ENCODE measurements at places on chromosomes 6 and 20. TPM values are rescaled to one million over a fixed set of nuclear protein-coding genes. Genes with fewer than 3 reads are reported as not detected.

TXLNB gene
- total RNA-seq, result not detected

TLDC2 gene
- total RNA-seq, result not detected

CRISP3 gene
- 0.09 TPM for total RNA-seq

TFEB gene
- 11.4 TPM for total RNA-seq

CALHM4 gene
- not detected for total RNA-seq

SPACA1 gene
- total RNA-seq, result not detected

SLC22A2 gene
- total RNA-seq, result not detected

MEI4 gene
- total RNA-seq, result not detected

NXT1 gene
- total RNA-seq, result 43.1 TPM

SRSF12 gene
- 0.19 TPM for total RNA-seq

NR2E1 gene
- total RNA-seq, result not detected

ZBTB24 gene
- total RNA-seq, result 5.5 TPM

KCNQ5 gene
- 1.5 TPM for total RNA-seq

FKBP1A gene
- total RNA-seq, result 138 TPM

DLK2 gene
- 21.3 TPM for total RNA-seq

CLPSL1 gene
- not detected for total RNA-seq

PACSIN1 gene
- total RNA-seq, result not detected

NHLRC1 gene
- 1.8 TPM for total RNA-seq

CBFA2T2 gene
- total RNA-seq, result 5.1 TPM

PTCRA gene
- not detected for total RNA-seq

SPEF1 gene
- not detected for total RNA-seq

ENPP5 gene
- 0.92 TPM for total RNA-seq

EDN1 gene
- total RNA-seq, result 8.1 TPM

PSORS1C2 gene
- total RNA-seq, result 0.33 TPM

RPS21 gene
- 2,524 TPM for total RNA-seq

DCDC2 gene
- not detected for total RNA-seq

F13A1 gene
- not detected for total RNA-seq

NMBR gene
- total RNA-seq, result not detected

GPX5 gene
- total RNA-seq, result not detected

SLC17A3 gene
- not detected for total RNA-seq

MRAP2 gene
- total RNA-seq, result 0.46 TPM

RALGAPB gene
- 20.7 TPM for total RNA-seq

PROKR2 gene
- total RNA-seq, result not detected

MUCL3 gene
- not detected for total RNA-seq

PHACTR3 gene
- 13.6 TPM for total RNA-seq

IRF4 gene
- total RNA-seq, result not detected

HLA-DQB2 gene
- total RNA-seq, result not detected

TDP2 gene
- total RNA-seq, result 20.0 TPM

CRIP3 gene
- not detected for total RNA-seq

SLC44A4 gene
- 7.5 TPM for total RNA-seq

ZC2HC1B gene
- 1.3 TPM for total RNA-seq

NDUFAF4 gene
- 31.7 TPM for total RNA-seq

ADGRB3 gene
- not detected for total RNA-seq

POU5F1 gene
- 0.60 TPM for total RNA-seq
